Activated T-helper 1 cell treated with Interleukin-2 at 50 U/mL for 16 hours (primary cell): ENCODE measurements at places on chromosomes 6 and 20.

- DNase-seq = peak; percentile 51
Observed at GRCh38 chr6:12012558-12013306, 620 bp downstream of the HIVEP1 start.

DNA sequence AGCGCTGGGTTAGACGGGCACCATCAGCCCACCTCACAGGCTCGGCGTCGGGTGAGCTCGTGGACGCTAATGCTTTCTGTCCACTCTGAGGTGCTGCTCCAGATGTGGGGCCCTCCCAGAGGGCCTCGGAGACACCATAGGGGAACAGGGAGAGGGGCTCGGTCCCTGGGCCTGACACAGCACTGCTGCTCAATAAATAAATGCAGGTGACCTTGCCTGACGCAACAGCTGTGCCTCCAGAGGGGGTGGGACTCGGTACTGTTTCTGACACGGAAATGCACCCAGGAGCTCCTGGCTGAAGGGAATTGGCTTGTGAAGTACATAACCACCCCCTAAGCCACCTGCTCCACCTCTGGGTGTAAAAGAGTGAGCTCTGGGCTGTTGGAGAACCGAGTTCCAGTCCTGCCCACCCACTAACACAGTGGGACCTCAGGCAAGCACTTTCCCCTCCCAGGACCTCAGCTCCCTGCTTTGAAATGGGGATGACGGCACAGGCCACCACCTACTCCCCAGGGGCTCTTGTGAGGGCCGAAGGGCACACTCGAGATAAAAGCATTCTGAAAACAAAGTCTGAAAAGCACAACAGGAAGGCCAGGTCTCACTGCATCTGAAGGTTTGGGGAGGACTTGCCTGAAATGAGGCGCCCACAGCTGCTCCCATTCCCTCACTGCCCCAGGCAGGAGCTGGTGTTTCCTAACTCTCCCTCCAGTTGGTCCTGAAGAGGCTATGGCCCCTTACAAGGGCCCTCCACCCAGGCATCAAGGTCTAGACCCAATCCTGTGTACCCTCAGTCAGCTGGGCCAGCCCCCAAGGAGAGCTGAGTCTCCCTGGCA is 6.7 kb downstream of the KCNK15 start:
- no peak for DNase-seq

GRCh38 chr6:114039841-114040240 is 68.9 kb upstream of the HDAC2 start:
- no peak for DNase-seq

DNA sequence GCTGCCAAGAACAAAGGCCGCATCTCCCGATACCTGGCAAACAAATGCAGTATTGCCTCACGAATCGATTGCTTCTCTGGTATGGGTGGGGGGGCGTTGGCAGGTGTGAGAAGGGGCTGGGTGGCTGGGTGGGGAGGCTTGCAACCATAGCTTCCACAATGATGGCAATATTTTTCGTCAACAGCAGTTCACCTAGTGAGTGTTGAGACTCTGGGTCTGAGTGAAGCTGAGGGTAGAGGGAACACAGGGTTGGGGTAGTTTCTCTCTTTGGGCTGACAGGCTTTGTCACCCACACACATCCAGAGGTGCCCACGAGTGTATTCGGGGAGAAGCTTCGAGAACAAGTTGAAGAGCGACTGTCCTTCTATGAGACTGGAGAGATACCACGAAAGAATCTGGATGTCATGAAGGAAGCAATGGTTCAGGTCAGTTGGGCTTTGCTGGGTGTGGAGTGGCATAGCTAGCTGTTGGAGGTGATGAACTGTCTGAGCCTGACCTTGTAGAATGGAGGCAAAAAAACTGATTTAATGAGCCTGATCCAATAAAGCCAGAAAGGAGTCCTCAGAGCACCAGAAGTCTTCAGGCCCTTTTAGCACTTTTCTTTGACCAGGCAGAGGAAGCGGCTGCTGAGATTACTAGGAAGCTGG is 4.2 kb downstream of the NOP56 start:
- DNase-seq = no peak

GRCh38 chr6:46953921-46954320 is 32.2 kb upstream of the ADGRF5 start:
- no peak for DNase-seq

GRCh38 chr20:14890713-14891112 is 553.3 kb upstream of the FLRT3 start:
- no peak for DNase-seq

DNA sequence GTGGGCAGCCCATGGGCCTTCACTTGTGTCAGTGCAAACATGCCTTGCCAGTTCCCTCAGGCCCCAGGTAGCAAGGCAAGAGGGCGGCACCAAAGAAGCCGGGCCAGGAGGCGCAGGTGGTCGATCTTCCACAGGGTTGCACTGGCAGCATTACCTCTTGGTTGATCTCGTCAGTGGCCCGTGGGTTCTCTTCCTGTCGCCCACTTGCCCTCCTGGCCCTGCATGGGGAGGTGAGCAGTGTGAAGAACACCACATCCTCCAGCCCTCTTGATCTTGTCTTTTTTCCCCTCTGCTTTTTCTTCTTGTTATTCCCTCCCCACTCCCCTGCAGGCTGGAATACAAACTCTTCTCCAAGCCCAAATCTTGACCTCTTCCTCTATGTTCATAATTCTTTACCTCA is 3.0 kb upstream of the CST11 start:
- no peak for DNase-seq

- DNase-seq = no peak
Observed at GRCh38 chr6:24827970-24828369, 29.3 kb upstream of the ARMH2 start.

- no peak for DNase-seq
Observed at GRCh38 chr6:62280099-62280498, 5.9 kb downstream of the KHDRBS2 start.

DNA sequence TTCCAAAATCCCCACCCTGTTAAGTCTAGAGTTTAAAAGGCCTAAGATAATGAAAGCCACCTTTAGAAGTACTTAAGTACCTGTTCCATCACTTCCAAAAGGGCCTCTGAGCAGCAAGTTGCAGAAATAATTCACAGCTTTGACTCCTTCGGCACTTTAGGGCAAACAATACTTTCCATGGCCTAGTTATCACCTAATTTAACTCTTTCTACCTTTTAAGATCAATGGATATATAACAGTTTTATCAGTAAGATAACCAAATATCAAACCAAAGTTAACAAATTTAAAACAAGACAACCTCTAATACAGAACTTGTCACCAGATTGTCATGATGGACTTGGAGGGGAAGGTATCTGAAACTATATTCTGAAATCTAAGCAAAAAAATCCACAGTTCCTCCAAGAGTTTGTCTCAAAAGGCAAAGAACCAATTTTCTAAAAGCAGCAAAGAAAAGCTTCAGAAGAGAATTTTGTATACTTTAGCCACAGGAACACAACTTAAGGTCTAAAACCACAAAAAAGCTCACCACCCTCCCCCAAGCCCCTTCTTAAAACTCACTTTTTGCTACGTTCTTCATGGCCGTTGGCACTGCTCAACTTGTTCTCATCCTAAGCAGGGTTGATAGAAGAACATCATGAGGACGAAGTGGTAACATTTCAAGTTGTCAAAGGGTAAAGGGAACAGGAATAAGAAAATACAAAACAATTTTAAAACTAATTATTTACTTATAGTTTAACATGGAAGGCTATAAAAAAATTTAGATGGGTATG is 3.5 kb downstream of the RBM39 start:
- DNase-seq = no peak

DNA sequence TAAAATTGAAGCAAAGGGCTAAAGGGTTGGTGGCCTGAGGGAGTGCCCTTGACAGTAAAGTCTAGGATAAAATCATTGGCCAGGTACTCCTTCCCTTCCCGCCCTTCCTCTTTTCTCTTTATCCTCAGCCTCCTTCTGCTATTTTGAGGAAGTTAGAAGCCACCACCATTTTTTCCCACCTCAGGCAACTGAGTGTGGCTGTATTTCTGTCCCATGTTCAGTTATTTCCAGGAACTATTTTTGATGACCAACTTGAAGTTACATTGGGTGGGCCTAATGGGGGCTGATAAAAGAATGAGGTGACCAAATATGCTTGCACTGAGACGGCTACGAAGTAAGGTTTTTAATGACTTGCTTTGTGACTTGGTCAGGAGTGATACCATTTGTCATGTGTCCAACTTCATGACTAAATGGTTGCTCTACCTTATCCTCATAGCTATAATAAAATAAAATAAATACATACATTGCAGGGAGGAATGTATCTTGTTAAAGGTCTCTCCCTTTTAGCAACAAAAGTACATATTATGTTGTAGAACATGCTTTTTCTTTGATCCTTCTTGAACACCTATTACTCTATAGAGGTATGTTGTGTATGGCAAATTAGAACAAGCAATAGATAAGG is 12.0 kb downstream of the PTPN1 start:
- DNase-seq = no peak

- DNase-seq = no peak
Observed at GRCh38 chr20:48015943-48016723, 230.9 kb upstream of the SULF2 start.

DNA sequence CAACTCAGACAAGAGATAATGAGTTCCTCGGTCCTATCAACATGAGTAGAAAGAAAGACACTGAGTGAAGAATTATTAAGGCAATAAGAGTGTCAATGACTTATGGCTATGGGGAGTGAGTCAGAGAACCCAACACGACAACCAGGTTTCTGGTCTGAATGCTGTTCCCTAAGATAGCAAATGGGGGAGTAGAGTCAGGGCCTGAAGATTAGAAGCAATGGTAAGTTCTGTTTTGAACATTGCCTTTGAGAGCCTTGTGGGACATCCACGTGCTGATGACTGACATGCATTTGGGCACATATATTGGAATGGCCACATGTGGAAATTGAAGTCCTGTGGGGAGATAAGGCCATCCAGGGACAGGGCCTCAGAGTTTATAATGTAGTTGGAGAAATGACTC is 254.4 kb upstream of the TCF21 start:
- no peak for DNase-seq

- DNase-seq = no peak
Observed at GRCh38 chr20:18176318-18176785, 38.7 kb downstream of the KAT14 start.

DNA sequence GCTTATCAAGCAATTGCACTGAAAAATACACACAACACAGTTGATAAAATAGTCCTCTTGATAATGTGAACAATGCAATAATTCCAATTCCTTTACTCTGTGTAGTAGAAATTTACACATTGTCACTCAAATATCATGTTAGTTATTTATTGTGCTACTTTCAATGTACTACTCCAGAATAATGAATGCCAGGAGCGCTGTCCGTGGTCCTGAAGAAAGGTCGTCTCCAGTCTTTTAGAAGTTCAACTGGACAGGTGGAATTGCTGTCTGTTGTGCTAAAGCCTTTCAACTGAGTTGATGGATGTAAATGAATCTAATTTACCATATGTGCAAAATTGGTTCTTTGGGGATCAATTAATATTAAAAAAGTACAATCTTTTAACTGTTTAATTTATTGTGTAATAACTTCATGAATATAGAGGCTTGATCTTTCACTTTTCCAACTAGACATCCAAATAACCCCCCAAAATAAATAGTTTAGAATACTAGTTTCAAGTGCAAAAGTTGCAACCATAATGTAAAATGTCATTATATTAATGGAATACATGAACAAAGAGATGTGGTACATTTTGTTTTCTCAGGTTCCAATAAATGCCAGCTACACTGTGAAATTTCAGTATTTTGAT is 3.2 kb downstream of the GRIK2 start:
- DNase-seq = no peak

- DNase-seq = no peak
Observed at GRCh38 chr6:52535711-52536423, 41.0 kb downstream of the TRAM2 start.

DNA sequence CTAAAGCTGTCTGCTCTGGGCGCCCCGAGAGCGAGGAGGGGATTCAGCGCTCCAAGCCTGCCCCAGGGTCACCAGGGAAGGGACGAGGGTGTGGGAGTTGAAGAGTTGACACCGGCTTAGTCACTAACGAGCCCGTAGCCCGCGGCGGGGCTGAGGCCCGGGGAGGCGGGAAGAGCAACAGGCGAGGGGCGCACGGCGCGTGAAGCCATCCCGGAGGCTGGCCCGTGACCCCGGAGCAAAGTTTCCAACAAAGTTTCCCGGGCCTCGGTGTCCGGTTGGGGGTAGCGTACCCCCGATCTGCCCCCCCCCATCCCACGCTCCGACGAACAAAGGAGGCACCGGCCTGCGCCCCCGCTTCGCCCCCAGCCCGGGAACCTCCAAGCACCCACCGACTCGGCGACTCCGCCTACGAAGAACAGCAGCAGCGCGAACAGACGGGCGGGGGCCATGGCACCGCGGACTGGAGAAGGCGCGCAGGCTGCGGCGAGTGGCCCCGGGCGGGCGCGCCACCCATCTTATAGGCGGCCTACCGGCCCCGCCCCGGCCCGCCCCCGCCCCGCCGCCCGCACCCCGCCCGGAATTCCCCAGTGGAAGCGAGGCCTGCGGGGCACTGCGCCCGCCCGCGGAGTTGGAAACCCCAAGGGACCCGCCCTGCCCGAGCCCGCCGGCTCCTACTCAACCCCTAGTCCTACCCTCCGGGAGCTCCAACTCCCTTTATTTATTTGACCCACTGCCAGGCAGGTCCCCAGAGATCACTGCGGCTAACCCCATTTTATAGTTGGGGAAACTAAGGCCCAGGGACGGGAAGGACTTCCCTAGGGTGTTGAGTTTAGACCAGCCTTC is at the start of gene SDC4:
Gene SDC4, minus strand, starts transcription at position 489 of the 843 bp plus-strand sequence. Its CDS starts 40 bp downstream, at position 449.
- peak; percentile 44 for DNase-seq

- DNase-seq = no peak
Observed at GRCh38 chr20:36587388-36588070, 14.1 kb downstream of the TGIF2 start.

DNA sequence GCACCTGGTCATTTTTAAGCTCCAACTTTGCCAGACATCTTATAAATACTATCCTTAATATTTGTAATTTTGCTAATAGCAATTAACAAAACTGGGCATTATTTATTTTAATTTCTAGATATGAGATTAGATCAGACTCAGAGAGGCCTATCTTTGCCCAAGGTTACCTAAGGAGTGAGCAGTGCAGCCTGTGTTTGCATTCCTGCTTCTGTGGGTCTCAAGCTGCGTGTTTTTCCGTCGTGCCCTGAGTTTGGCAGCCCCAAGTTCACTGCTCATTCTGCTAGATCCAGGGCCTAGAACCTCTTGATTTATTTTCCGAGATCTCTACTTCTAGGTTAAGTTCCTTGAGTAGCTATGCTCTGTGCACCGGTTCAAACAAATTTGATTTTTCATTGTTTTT is 11.0 kb upstream of the ADGRG6 start:
- no peak for DNase-seq

- no peak for DNase-seq
Observed at GRCh38 chr6:41182069-41183034, 18.6 kb downstream of the TREML2 start.

DNA sequence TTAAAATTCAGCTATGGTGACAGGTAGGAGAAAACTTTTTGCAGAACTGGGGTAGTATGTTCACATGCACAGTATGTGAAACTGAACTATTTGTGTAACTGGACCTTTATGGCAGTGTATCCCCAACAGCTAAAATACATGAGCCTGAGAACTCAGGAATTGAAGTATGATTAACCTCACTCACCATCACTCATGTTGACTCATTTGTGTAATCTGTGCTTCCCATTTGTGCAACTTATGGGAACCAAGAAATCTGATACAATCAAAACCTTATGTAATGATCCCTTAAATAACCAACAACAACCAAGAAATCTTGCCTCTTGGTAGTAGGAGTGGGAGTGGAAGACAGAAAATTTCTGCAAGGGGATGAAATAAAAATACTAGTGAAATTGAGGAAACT is 674.9 kb downstream of the HDGFL1 start:
- no peak for DNase-seq

- no peak for DNase-seq
Observed at GRCh38 chr6:157460182-157460999, 79.4 kb downstream of the ZDHHC14 start.
